ENCODE measurements at places on chromosomes 4 and X.

- DNase-seq, result no peak
These were observed 12.5 kb upstream of the HSFX4 start for GRCh38 chrX:149916745-149917392.

DNA sequence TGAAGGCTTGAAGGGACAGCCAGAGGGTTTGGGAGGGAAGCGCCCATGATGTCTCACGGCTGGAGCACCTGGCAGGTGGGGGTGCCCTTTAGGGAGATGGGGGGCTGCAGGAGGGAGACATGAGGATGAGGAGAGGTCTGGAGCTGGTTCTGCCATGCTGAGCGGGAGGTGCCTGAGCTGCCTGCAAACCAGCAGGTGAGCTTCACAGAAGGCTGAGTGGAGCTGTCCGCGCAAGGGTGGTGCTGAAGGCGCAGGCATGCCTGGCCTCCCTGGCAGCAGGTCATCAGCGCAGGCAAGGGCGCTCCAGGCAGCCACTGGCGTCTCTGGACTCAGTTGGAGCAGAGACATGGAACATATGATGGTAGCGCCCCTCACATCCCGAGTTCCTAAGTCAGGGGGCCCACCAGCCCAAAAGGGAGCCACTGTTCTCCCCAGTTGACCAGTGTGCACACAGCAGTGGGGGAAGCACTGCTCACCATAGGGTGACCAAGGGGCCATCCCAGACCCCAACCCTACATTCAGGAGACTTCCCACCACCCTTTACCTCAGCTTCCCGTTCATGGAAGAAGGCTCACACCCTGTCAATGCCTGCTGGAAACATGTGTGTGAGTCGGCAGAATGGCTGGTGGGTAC is 25.8 kb downstream of the ADRA2C start:
- DNase-seq, result peak; percentile 91

DNA sequence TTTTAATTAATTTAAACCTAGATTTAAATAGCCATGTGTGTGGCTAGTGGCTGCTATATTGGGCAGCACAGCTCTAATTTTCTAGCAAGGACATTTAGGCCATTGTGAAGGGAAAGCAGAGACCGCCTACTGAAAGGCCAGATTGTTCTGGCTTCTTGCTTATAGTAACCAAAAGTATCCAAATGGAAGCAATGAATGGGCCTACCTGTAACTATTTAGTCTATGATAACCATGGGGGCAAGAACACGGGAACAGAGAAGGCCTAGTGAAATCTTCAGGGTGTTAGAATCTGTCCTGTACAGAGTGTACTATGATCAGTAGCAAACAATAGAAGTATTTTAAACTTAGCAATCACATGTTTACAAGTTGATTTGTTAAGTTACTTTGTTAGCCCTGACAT is 16.5 kb upstream of the HPRT1 start:
- no peak for DNase-seq

GRCh38 chr4:147477439-147477838 is 3.5 kb upstream of the EDNRA start:
- no peak for DNase-seq

GRCh38 chr4:7865533-7865932 is 74.1 kb downstream of the AFAP1 start:
- DNase-seq, result no peak

DNA sequence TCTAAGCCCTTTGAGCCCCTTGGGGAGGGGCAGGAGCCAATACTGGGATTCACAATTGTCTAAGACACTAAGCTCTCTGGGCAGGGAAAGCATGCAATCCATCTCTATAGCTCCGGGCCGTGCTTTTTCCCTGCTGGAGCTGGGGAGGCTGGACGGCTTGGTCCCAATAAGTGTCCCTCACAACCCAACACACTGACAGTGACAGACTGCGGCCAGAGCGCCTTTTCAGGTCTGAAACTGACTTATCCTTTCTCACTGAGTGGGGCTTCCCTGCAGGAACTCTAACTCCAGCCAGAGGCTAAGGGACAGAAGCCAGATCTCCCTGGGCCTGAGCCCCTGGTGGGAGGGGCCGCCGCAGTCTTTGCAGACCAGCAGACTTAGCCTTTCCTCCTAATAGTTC is 146.6 kb upstream of the PBDC1 start:
- DNase-seq, result no peak

DNA sequence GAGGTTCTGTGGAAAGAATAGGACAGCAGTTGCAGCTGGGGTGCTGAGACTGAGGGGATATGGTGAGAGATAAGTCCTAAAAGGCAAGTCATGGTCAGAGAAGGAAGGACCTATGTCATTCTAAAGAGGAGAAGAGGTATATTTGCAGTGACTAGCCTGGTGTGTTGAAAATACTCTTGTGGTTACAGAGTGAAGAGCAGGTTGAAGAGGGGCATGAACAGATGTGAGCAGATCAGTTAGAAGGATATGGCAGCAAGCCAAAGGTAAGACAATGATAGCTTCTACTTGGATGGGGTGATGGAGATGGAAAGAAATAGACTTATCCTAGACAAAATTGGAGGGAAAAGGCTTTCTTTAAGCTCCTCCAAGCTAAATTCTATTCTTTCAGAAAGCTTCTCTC is 469.8 kb upstream of the CPEB2 start:
- no peak for DNase-seq

DNA sequence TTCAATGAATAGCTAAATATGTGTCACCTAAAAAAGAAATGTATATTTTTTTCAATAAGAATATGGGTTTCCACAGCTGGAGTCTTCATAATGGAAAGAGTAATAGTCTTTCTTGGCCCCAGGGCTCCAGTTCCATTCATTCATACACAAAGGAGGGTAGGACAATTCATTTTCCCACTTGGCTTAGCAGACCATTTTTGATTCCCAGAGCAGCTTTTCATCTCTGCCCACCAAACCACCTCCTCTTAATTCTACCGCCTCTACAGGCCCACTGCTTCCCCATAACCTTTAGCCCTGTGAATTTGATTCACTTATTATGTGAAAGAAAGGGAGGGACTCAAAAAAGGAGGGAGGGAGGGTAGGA is 129.9 kb upstream of the PAK3 start:
- no peak for DNase-seq

DNA sequence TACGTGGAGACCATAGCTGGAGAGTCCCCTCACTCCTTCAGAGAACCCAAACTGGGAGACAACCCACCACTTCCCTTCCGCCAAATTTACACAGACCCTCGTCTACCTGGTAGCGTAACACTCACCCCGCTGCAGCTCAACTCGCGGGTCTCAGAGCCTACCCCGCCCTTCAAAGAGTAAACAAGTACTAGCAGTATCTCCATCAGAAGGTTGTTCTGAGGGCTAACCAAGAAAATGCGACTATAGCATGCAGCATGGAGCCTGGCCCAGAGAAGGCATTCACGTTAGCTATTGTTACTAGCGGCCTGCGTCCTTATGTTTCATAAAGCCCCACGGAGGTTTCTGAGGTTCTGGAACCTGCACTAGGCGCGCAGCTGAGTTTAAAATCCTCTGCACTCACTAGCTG is 531 bp upstream of the MANBA start:
- no peak for DNase-seq

GRCh38 chr4:93693141-93693540 is 135.4 kb upstream of the ATOH1 start:
- DNase-seq, result no peak

- no peak for DNase-seq
These were observed 60.4 kb downstream of the STX18 start for GRCh38 chr4:4481399-4481994.

DNA sequence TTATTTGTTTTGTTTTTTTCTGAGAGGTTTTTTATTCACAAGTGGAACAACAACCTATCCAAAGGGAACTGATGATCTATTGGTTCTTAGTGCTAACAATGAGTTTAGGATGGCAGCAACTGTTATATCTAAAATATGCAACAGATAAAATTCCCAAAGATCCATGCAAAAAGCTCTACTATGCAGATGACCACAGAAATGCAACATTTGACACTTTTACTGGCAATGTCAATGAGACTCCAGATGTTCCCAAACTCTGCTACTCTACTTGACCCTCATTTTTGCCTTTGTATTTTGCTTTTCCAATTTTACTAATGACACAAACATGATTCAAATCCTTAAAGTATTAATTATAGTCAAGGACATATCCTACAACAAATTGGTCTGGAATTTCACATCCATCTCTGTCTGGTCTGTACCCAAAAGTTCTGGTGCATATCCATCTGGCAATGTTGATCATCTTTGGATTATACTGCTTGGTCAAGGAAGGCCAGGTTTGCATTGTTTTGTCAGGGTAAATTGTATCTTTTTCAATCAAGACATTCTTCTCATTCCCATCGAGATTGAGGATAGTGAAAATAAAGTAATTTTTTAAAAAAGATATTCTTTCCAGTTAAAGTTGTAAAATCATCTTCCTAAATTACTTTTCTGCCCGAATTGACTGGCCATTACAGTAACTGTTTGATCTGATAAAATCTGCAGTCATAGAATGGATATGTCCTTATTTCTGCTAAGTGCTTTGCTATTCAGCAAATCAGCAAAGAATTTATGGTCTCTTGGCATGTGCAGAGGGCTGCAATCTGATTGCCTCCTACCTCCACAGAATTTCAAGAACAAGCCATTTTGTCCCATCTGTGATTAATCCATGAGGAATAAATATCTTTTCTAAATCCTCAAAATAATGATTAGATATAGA is 73.6 kb downstream of the FGFBP1 start:
- no peak for DNase-seq

DNA sequence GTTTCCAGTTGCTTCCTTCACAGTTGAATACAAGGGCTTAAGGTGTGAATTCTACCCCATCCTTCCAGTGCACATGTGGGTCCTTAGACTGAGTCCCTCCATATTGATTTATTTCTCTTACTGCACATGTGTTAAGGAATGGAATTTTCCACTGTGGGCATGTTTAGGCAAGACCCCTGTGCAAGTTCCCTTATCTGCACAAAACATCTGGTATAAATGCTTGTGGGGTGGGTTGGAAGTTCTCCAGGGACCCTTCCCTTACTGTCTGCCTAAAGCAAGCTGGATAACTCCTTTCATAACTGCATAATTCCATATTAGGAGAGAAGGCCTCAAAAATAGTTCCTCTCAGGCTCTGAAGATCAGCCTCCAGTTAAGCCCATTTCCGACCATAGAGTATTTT is 570.9 kb downstream of the ADGRL3 start:
- no peak for DNase-seq

DNA sequence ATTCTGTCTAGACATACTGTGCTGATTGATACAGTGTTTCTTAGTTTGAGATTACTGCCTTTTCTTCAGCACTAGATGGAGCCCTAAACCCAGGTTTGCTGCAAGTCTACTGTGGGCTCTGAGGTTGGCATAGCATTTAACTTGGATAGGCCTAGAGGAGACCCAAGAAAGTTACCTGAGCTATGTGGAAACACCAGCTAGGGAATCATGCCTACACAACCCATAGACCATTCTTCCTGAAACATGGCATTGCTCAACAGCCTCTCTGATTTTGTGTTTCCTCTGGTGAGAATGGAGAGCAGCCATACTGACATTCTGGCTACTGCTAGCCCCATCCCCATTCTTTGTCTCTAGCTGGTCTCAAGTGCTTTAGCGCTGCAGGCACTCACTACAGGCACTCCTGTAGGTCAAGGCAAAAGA is 287.7 kb upstream of the PCDH18 start:
- DNase-seq, result no peak

DNA sequence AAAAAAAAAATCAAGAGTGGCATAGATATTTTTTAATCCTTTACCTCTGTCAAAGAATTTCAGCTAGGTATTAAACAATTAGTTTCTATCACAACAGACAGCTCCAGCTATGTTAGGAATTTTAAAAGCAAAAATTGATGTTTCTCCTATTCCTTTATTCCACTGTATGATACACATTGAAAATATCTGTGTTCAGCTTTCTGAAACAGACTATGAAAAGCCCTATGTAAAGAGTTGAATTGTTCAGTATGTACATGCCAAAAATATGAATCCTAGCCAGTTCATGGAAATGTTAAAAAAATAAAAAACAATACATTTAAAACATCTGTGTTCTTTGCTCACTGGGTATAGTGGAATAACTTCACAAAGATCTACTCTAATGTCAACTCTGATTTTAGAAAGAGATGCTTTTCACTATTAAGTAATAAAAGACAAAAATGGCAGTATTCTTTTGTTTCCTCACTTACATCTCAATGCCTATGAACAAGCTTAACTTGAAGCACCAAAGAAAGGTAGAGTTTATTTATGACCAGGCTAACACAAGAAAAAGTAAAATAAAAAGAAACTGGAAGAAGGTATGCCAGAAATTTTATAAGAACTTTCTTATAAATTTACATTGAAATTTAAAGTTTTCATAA is 32.1 kb downstream of the FBXW7 start:
- DNase-seq, result no peak

DNA sequence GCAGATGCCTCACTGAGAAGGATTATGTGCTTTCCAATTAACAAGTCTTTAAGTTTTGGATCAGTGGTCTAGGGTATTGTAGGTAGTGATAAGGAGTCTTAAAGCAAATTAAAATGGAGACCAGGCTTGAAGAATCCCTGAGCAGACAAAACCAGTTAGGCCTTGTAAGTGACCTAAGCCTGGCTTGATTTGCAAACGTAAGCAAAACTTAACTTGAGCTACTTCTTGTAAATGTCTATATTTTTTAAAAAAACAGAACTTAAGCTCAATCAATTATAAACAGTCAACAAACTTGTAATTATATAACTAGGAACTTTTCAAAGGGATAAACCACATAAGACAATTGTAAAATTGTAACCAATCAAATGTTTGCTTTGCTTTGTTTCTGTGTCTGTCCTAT is 72.7 kb upstream of the NALF2 start:
- DNase-seq, result no peak

GRCh38 chr4:128600996-128601871 is 208.3 kb upstream of the JADE1 start:
- no peak for DNase-seq

DNA sequence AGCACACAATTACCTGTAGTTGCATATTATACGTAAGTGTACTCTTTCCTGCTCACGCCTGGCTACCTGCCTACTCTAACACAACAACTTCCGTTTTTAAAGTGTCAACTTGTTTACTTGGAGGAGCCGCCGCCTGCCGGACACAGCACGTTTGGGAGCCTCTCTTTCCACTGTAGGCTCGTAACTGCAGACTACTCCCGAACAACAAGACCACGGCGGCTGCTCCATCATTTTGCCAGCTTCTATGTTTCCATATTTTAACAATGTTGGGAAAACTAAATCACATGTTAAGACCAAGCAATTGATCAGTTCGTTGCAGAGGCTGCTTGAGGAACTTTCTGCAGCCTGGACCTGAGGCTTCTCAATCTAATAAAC is 841 bp downstream of the MTNR1A start:
- no peak for DNase-seq

All from progenitor cell of endocrine pancreas (in vitro differentiated cells).